ENCODE measurements at places on chromosomes 6 and 20. TPM values are rescaled to one million over a fixed set of nuclear protein-coding genes. Genes with fewer than 3 reads are reported as not detected.

DNA sequence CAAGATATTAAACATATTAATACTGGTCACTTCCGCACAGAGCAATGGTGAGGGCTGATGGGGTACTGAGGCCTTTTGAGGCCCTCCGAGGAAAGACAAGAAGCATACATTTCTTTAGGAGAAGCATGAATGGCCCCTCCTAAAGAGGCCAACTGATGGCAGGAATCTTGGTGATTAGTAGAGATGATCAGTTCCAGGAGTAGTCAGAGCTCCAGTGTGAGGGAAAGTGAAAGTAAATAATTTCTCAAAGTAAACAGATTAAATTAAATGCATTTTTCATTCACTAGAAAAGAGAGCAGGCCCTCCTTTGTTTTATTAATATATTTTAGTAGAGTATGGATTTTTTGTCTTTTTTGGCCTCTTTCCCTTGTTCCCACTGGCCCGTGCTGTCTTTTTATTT is 38.2 kb downstream of the NOX3 start:
- DNase-seq, result no peak

The MCHR2 gene
- total RNA-seq, result not detected

The DEFB132 gene
- not detected for total RNA-seq

The COL12A1 gene
- not detected for total RNA-seq

GRCh38 chr6:36241728-36242127 is 28.1 kb upstream of the PNPLA1 start:
- DNase-seq, result no peak

The OR2H1 gene
- total RNA-seq, result not detected

DNA sequence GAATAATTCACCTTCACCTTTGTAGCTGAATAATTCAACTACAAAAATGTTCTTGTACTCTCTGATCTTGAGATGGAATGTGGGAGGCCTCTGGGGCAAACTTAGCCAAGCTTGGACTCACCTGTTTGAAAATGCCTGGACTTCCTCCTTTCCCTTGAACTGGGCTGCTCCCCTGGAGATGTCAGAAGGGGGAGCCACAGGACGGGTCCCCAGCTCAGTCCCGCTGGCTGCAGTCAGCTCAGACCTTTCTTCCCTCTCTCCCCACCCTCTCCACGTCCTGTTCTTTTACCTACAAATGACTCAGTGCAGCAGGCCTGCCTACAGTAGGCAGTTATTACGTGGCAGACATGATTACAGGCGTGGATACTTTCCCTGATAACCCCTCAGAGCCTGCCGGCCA is 131.5 kb upstream of the RALGAPA2 start:
- DNase-seq, result no peak

The TSPYL4 gene
- total RNA-seq, result 6.1 TPM
